ENCODE measurements at places on chromosomes 2 and 18. TPM values are rescaled to one million over a fixed set of nuclear protein-coding genes. Genes with fewer than 3 reads are reported as not detected.

Gene SIX3
- not detected for total RNA-seq

Gene CCDC141
- total RNA-seq: 4.6 TPM

Gene TP53I3
- 10.7 TPM for total RNA-seq

Gene MOGAT1
- total RNA-seq: not detected

Gene TMEM247
- total RNA-seq: not detected

Gene NYAP2
- not detected for total RNA-seq

Gene ECEL1
- not detected for total RNA-seq

Gene SLC4A3
- 4.1 TPM for total RNA-seq

Gene HAAO
- total RNA-seq: 25.1 TPM

- H3K36me3 ChIP-seq: no peaks in the 10 kb centered on the region
- no peak overlapping the region for H3K27ac ChIP-seq
- DNase-seq: no peak
- no peak overlapping the region for H3K4me3 ChIP-seq
Measured at GRCh38 chr2:148617219-148617618, 27.3 kb upstream of the EPC2 start.

GRCh38 chr18:42977982-42978637, 137.4 kb downstream of the RIT2 start:
- no peak for DNase-seq
- no peaks in the 10 kb centered on the region for H3K4me1 ChIP-seq
- no peaks in the 10 kb centered on the region for H3K27me3 ChIP-seq
- H3K4me3 ChIP-seq: no peak overlapping the region

- no peaks in the 10 kb centered on the region for H3K4me1 ChIP-seq
- H3K4me3 ChIP-seq: peak within 1 kb of the TSS; percentile 58
- H3K36me3 ChIP-seq: no peaks in the 10 kb centered on the region
- no peaks in the 10 kb centered on the region for H3K27me3 ChIP-seq
Measured at GRCh38 chr18:33440060-33441043, at the start of gene CCDC178. Gene CCDC178 (minus strand): TSS chr18:33440721. CDS start chr18:33412088, 28,633 bp downstream.

DNA sequence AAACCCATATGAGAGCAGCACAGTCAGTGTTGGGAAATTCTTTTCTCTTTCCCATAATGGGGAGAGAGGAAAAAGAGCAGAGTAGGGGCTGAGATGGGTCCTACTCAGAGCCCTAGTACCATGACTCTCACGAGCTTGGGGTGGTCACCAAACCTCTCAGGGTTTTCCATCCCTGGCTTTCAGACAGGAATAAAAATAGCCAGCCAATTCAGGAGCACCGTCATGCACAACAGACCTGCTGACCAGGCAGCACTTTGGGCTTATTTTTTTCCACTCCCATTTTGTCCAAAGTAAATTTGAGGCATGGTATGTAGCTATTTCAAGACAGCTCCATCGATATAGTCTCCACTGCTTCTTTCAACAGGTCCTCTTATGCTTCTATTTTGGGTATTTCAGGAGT, 86.4 kb downstream of the TGFA start:
- H3K27ac ChIP-seq: no peak overlapping the region
- no peaks in the 10 kb centered on the region for H3K27me3 ChIP-seq
- no peaks in the 10 kb centered on the region for H3K36me3 ChIP-seq
- no peak overlapping the region for H3K4me3 ChIP-seq
- H3K4me1 ChIP-seq: no peaks in the 10 kb centered on the region

- no peaks in the 10 kb centered on the region for H3K36me3 ChIP-seq
- H3K4me1 ChIP-seq: no peaks in the 10 kb centered on the region
- no peak overlapping the region for H3K27ac ChIP-seq
- DNase-seq: no peak
- H3K4me3 ChIP-seq: no peak overlapping the region
- no peaks in the 10 kb centered on the region for H3K27me3 ChIP-seq
Measured at GRCh38 chr2:232405943-232406510, 617 bp upstream of the ALPG start.

DNA sequence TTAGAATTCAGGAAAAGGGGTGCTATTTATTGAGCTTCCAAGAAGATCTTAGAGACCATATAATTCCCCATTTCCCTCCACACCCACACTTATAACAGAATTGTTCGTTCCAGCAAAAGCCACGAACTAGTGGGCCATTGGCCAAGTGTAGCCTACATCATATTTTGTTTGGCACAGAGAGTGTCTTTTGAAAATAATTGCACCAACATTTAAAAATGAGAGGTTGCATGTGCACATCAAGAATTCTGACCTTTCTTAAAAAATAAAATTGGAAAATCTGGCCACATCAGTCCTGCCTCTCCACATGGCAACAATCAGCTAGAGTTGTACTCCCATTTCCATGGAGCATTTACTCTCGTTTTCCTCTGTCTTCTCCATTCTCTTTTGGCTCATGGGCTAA, 655.5 kb upstream of the FANCL start:
- no peak overlapping the region for H3K4me3 ChIP-seq
- no peak for DNase-seq
- H3K4me1 ChIP-seq: no peaks in the 10 kb centered on the region
- H3K27me3 ChIP-seq: no peaks in the 10 kb centered on the region
- H3K27ac ChIP-seq: no peak overlapping the region
- no peaks in the 10 kb centered on the region for H3K36me3 ChIP-seq

- H3K27me3 ChIP-seq: no peaks in the 10 kb centered on the region
- H3K4me3 ChIP-seq: no peak overlapping the region
- no peaks in the 10 kb centered on the region for H3K36me3 ChIP-seq
- H3K4me1 ChIP-seq: no peaks in the 10 kb centered on the region
- H3K27ac ChIP-seq: no peak overlapping the region
Measured at GRCh38 chr2:101265893-101266499, 13.3 kb downstream of the CNOT11 start.

GRCh38 chr2:240329778-240330177, 105.7 kb upstream of the GPC1 start:
- H3K27me3 ChIP-seq: no peaks in the 10 kb centered on the region
- no peaks in the 10 kb centered on the region for H3K36me3 ChIP-seq
- no peak overlapping the region for H3K27ac ChIP-seq
- no peak overlapping the region for H3K4me3 ChIP-seq

DNA sequence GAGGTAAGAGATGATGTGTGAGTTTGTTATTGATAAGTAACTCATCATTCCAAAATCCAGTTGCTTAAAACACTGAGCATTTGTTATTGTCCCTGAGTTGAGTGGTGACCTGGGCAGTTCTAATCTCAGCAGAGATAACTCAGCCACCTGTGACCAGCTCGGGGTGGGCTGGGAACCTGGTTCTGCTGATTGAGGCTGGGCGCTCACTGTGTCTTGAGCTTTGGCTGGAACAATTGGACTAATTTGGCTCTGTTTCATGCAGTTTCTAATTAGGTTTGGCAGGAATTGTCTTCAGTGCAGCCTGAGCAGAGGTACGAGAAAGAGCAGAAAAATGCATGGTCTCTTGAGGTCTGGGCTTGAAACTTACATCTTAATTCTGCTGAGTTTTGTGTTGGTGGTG, 144.7 kb downstream of the RNF144A start:
- no peak overlapping the region for H3K4me3 ChIP-seq
- DNase-seq: no peak
- H3K27me3 ChIP-seq: no peaks in the 10 kb centered on the region
- H3K36me3 ChIP-seq: no peaks in the 10 kb centered on the region
- H3K27ac ChIP-seq: peak overlapping the region; percentile 74

- H3K4me1 ChIP-seq: no peaks in the 10 kb centered on the region
- no peaks in the 10 kb centered on the region for H3K27me3 ChIP-seq
- H3K4me3 ChIP-seq: no peak overlapping the region
- no peak for DNase-seq
Measured at GRCh38 chr18:58638441-58638840, 9.6 kb upstream of the ALPK2 start.

DNA sequence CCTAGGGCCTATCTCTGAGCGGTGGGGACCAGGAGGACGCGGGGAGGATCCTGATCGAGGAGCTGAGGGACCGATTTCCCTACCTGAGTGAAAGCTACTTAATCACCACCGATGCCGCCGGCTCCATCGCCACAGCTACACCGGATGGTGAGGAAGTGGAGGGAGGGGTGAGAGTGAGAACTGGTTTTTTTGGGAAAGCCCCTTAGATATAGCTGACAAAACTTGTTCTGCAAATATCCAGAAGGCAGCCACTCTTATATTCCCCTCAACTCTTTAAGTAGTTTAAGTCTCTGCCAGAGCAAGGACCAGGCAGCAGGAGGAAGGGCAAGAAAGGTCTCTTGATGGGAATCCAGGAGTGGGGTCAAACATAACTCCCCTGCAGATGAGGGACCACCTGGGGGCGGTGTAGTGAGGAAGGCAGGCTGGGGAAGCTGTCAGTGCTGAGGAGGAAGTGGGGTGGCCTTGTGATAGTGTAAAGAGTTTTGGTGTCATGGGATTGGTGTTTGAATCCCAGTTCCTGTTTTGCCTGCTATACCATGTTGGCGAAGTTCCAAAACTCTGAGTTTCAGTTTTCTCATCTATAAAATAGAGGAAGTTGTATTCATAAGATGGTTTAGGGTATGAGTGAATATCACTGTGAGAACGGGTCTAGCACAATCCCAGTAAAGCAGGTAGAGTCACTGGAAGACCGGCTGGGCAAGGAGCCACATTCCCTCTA, 3.4 kb downstream of the NAGK start:
- no peaks in the 10 kb centered on the region for H3K27me3 ChIP-seq
- H3K4me3 ChIP-seq: no peak overlapping the region
- no peaks in the 10 kb centered on the region for H3K36me3 ChIP-seq
- no peaks in the 10 kb centered on the region for H3K4me1 ChIP-seq

- no peaks in the 10 kb centered on the region for H3K4me1 ChIP-seq
- H3K4me3 ChIP-seq: no peak overlapping the region
- DNase-seq: no peak
- H3K36me3 ChIP-seq: no peaks in the 10 kb centered on the region
Measured at GRCh38 chr2:42317945-42318344, 43.1 kb downstream of the COX7A2L start.

GRCh38 chr2:222842491-222843174, 18.2 kb upstream of the ACSL3 start:
- no peaks in the 10 kb centered on the region for H3K4me1 ChIP-seq
- no peaks in the 10 kb centered on the region for H3K36me3 ChIP-seq
- no peaks in the 10 kb centered on the region for H3K27me3 ChIP-seq
- DNase-seq: no peak
- no peak overlapping the region for H3K4me3 ChIP-seq

DNA sequence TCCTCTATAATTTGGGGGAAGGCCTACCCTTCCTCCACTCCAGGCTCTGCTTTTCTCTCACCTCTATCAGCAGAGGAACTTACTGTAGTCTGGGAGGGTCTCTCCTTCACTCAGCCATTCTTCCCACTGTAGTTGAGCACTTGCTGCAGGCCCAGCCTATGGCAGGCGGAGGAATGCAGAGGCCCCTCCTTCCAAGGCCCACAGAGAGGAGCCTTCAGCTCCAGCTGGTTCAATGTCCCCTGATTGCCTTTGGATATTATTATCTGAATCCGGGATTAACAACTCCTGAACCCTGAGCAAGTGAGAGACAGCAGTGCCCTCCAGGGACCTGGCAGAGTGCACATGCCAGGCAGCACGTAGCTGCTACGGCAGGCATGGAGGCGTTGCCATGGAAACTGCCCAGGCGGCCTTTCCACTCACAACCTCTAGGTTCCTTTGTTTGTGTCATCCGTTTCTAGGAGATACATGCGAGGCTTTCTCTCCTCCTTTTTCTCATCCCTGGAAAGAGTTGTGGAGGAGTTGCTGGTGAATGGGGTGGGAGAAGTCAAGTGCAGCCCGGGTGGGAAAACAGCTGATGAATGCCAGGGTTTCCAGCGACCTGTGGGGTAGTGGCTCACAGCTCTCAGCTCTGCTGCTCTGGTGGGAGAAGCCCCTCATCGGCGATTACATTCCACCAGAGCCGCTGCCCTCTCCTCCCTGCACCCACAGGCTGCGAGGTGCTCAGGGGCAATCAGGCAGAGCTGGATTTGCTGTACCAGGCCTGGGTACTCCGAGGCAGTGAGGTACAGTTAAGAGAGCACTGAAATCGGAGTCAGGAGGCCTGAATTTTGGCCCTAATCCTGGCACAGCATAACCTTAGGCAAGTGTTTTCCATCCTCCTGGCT, 55.3 kb upstream of the HK2 start:
- H3K36me3 ChIP-seq: no peaks in the 10 kb centered on the region
- H3K27me3 ChIP-seq: no peaks in the 10 kb centered on the region
- H3K4me3 ChIP-seq: no peak overlapping the region

GRCh38 chr18:11110509-11110908, 38.9 kb downstream of the PIEZO2 start:
- DNase-seq: no peak
- no peak overlapping the region for H3K4me3 ChIP-seq
- no peaks in the 10 kb centered on the region for H3K4me1 ChIP-seq
- H3K27ac ChIP-seq: no peak overlapping the region
- H3K36me3 ChIP-seq: no peaks in the 10 kb centered on the region

- no peaks in the 10 kb centered on the region for H3K4me1 ChIP-seq
- no peaks in the 10 kb centered on the region for H3K36me3 ChIP-seq
- no peak overlapping the region for H3K4me3 ChIP-seq
- no peaks in the 10 kb centered on the region for H3K27me3 ChIP-seq
Measured at GRCh38 chr2:44836174-44836573, 105.3 kb upstream of the SIX3 start.

- no peaks in the 10 kb centered on the region for H3K36me3 ChIP-seq
- no peak overlapping the region for H3K4me3 ChIP-seq
- no peaks in the 10 kb centered on the region for H3K27me3 ChIP-seq
- H3K4me1 ChIP-seq: no peaks in the 10 kb centered on the region
- no peak for DNase-seq
- H3K27ac ChIP-seq: no peak overlapping the region
Measured at GRCh38 chr18:76052227-76052595, 442.8 kb downstream of the ZNF516 start.

DNA sequence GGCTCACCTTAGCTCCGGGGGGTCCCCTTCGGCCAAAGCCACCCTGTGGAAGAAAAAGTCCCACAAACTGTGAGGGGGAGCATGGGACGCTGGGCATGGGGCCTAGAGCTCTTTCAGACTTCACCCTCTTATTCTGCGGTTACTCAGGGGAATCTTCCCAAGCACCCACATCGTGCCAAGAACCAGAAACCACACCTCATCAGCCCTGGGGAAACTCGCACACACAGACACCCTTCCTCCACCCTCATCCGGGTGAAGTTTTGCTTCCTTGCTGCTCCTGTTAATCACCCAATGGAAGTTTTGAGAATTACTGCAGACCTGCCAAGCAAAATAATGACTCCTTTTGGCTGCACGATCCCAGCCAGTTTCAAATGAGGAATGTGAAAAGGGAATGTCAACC, 59.1 kb downstream of the COL6A3 start:
- H3K4me3 ChIP-seq: no peak overlapping the region
- peak overlapping the region; percentile 69 for H3K27ac ChIP-seq

- H3K36me3 ChIP-seq: no peaks in the 10 kb centered on the region
- H3K4me3 ChIP-seq: no peak overlapping the region
- no peaks in the 10 kb centered on the region for H3K27me3 ChIP-seq
- no peak for DNase-seq
- H3K27ac ChIP-seq: no peak overlapping the region
- H3K4me1 ChIP-seq: no peaks in the 10 kb centered on the region
Measured at GRCh38 chr2:181578829-181579228, 78.1 kb downstream of the CERKL start.

DNA sequence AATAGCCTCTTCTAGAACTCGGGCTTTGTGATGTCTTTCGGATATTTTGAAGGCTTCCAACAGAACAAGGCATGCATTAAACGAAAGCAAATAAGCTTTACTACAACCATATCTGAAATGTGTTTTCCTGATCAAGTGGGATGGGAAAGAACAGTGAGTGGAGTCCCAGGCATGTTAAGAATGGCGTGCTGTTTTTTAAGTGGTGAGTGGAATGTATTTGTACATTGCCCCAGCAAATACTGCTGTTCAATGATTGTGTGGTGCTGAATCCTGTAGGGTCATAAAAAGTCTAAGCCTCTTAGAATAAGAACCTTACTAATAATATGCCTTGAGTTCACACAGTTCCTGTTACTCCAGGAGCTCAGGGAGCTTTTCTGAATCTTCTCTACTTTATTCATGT, 52.5 kb downstream of the POMC start:
- no peaks in the 10 kb centered on the region for H3K4me1 ChIP-seq
- no peak overlapping the region for H3K27ac ChIP-seq
- no peak for DNase-seq
- no peaks in the 10 kb centered on the region for H3K27me3 ChIP-seq
- no peak overlapping the region for H3K4me3 ChIP-seq
- no peaks in the 10 kb centered on the region for H3K36me3 ChIP-seq
